ENCODE measurements at places on chromosomes 3 and 15.

DNA sequence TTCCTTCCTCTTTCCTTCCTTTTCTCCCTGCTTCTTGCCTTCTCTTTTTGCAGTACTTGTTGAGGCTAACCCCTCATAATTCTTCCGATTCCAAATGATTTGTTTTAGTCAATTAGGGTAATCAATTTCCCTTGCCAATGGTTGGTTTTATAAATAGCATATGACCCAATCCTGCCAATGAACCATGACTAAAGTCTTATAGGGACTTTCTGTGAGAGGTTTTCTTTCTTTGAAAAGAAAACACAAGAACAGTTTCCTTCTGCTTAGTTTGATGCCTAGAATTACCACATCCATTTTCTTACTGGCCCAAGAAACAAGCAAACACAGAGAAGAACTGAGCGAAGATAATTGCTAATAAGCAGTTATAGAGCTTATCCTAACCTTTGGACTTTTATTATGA, 292.5 kb upstream of the SATB1 start:
- DNase-seq: no peak

GRCh38 chr3:15645246-15645645, 43.7 kb downstream of the BTD start:
- DNase-seq: no peak

DNA sequence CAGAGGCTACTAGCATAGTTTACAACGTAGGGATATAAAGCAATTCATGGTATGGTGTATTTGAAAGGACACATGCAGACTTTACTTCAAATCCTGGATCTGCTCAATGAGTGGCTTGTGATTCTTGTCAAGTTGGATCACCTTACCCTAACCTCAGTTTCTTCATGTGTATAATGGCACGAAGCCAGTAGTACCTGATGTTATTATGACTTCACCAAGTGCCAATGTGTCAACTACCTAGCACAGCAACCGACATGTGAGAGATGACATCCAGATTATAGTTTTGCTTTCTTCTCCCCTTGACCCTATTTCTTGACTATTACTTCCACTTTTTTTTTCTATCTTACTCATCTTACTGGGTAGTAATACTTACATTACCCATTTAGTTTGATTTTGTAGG, 304.5 kb downstream of the RBMS3 start:
- DNase-seq: no peak

DNA sequence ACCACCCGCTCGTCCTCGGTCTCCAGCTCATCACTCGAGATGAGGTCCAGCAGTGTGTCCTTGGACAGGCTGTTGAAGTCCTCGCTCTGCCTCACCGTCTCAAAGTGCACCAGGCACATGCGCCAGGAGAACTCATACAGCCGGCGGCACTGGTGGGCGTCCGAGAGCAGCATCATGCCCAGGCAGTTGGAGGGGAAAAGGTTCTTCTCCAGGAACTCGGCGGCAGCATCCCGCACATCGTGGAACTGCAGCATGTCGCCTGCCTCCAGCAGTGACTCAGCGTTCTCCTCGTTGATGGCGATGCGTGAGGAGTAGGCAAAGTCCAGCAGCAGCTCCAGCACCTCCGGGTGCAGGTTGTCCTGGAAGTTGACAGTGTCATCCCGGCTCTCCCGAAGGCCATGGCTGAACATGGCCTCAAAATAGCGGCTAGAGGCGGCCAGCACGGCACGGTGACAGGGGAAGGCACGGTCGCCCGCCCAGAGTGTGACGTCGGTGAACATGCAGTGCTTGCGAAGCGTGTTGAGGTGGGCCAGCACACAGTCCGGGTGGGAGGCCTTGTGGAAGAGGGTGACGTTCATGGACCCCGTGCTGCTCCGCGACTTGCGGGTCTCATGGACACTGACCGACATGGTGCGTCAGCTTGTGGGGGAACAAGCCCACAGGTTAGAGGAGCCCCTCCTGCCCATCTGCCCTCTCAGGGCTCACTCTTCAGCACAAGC, 25.4 kb downstream of the KLHL25 start:
- no peak for DNase-seq

DNA sequence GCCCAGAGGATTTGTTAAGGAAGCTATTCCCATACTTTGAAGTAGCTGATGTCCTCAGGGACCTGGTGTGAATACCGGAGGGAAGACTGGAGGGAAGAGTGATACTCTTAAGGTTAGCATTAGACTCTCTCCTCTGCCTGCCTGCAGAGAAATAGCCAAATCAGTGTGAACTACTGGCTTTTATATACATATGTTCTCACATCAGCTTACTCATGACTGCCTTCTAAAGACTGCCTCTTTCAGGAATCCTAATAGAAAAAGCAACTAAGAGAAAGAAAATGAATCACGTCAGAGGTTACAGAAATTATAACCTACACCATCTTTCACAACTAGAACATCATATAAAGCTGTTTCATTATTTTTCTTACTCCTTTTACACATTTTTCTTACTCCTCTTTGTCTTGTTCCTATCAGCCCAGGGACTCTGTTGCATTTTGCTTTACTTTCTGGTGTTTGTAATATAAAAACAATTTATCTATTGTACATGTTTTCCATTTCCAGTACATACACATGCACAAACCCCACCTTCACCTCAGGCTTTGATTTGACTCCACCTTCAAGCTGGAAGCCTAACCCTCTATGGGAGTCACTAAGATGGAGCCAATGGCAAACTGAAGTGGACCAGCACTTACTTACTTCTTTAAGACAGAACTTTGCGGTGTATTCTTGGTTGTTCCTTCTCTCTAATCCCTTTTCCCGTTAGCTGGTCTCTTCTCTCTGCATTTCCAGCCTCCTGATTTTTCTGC, 257.7 kb upstream of the UBE2E1 start:
- no peak for DNase-seq

DNA sequence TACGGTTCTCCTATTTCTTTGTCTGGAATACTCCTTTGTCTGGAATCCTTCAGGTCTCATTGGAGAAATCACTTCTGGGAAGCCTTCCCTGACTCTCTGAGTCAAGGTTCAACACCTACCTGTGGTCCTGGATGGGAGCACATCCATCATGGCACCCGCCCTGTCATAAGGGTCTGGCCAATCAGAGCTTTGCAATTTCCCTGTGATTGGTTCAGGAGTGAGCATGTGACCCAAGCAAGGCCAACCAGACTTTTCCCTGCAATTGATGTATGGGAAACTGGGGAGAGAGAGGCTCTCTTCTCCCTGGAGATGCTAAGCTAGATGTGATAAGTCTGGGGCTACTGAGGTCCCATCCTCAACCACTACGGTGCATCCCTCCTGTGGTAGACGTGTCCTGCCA, 8.1 kb downstream of the FAM3D start:
- no peak for DNase-seq

- no peak for DNase-seq
These were observed 39.8 kb upstream of the FGF7 start for GRCh38 chr15:49383266-49383665.

GRCh38 chr15:51368751-51369450, 27.4 kb downstream of the GLDN start:
- DNase-seq: no peak

GRCh38 chr3:183554377-183554776, 1.1 kb downstream of the KLHL6 start:
- DNase-seq: no peak

DNA sequence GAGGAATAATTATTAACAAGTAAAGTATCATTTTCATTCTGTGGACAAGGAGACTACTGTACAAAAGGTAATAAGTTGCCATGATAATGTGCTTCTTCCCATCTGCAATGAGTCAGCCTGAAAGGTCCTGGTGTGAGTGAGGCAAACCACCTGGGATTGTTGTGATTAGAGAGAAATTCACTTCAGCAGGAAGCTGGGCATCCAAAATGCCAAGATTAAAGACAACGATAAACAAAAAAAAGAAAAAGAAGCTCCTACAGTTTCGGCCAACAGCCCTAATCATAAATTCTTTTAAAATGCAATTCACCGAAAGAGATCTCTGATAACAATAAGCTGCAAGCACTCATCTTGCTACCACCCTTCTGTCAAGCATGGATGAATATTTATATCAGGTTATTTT, 507.8 kb downstream of the TUSC7 start:
- DNase-seq: no peak

- no peak for DNase-seq
These were observed 6.3 kb downstream of the ADGRG7 start for GRCh38 chr3:100615684-100616083.

DNA sequence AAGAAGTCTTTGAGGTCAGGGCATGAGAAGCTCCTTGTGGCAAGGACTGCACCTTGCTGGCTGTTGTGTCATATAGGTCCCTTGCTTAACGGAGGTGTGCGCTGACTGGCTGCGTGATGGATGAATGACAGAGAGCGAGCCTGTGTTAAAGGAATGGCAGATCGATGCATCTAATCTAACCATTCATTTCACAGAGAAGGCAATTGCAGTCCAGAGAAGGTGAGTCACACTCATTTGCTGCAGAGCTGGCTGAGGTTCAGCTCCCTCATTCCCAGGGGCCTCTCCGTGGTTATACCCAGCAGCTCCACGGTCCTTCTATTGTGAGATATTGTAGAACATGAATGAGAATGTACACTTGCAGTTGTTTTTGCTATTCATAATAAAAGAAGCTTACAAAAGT, 289.3 kb downstream of the EPHB1 start:
- DNase-seq: no peak

DNA sequence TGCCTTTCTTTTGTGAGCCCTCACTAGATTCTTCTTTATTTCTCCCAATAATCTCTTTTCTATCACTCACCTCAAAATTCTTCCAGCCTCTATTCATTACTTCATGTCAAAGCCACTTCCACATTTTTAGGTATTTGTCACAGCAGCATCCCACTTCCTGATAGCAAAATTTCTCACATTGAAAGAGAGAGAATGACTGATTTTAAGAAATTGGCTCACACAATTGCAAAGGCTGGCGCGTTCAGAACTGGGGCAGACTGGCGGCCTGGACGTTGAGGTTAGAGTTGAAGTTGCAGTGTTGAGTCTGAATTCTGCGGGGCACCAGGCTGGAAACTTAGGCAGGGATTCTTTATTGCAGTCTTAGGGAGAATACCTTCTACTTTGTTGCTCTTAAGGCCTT, 117.9 kb downstream of the LRRC28 start:
- DNase-seq: peak; percentile 25

- DNase-seq: no peak
These were observed 40.8 kb upstream of the CD47 start for GRCh38 chr3:108131475-108132134.

DNA sequence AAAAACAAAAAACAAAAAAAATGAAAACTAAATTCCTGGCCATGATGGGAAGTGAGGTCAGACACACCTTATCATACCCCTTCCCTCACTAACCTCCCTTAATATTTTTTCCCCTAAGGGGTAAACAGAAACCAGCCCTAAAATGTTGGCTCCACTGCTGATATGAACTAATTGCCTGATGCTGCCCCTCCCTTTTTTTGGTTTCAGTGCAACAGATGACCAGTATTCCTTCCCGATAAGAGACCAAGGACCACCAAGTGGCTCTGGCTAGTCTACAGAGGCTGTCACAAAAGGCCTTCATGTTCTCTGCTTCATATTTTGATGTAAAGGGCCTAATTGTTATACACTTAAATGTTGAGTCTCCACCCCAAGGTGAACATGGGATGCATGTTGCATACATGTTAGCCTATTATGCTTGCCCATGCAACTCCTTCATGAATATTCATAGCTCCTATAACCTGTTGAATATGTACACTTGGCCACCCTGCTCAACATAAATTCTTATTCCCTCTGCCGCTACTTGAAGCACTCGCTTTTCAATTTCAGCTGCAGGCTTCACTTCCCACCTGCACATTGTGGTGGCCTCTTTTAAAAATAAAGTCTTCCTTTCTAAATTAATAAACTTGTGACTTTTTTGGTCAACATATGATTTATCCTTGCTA, 12.3 kb upstream of the STAC start:
- no peak for DNase-seq

DNA sequence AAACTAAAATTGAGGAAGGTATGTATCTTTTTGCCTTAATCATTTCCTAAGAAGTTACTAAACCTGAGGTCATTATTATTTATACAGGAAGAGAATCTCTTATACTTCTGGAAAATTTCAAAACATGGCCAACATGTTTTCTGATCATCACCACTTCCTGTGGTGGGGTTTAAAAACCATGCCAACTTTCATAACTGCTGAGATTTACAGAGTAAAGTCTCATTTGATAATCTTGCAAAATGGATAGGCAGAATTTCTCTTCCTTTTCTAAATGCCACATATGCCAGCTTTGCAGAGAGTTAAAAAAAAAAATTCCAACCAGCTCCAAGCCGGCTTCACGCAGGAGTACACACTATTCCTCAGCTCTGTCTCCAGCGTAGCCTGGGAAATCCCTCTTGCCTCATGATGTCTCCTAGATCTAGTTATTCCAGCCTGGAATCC, 124.3 kb upstream of the SPRED1 start:
- DNase-seq: no peak

- DNase-seq: no peak
These were observed 260.0 kb downstream of the ABHD5 start for GRCh38 chr3:43950775-43951174.

DNA sequence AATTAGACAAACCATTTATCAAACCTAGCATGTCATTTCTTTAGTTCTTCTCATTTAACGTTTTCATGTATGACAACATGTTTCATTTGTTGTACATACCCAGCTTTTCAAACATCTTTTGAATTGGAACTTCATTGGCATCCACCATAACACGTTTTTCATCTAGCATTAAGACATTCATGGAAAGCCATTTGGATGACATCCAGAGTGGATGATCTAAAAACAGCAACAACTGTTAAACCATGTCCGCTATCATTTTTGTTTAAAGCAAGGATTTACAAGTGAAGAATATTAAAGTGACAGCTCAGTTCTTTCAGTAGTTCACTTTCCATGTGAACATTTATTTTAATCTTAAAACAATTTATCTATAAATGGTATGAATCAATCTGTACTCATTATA, 14.5 kb downstream of the GATM start:
- no peak for DNase-seq

DNA sequence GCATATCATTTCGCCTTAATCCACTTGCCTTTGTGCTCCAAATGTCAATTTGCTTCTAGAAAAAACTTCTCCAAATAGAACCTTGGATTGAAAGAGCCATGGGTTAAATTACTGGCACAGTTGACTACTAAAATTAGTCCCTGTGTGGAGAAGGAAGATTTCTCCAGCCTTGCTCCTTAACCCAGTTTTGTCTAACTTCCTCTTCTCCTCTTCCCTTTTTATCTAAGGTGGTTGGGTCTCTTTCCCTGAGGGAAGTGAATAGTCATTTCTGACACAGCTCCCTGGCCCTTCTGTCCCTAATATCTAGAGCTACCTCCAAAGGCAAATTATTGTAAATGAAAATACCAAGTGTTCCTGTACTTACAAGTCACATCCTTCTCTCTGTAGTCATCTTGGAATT, 527.9 kb upstream of the TBL1XR1 start:
- no peak for DNase-seq

DNA sequence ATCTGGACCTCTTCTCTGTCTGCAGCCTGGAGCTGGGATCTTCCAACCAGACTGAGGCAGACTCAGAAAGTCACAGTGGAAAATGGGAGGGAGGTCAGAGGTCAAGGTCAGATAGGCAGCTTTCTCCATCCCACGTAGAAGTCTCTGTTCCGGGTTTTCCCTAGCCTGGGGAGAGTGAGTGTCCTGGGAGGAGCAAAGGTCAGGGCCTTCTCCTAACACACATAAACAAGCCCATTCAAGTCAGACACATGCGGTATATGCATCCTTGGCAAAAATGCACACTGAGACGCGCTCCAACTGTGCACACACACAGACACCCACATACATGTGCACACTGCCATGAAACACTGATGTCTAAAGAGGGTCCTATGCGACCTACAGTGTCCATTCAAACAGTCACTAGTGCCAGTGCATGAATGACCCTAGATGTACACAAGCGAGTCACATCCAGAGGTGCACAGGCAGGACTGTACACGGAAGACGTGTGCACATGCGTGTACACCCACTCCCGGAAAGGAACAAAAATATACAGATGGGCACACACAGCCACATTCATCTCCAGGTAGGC, 681 bp downstream of the TWF2 start:
- DNase-seq: no peak

Data from activated T-cell treated with anti-CD3 and anti-CD28 coated beads, Interleukin-2, amount 50 U/mL, for 48 hours (primary cell).